Stimulated activated CD4-positive, alpha-beta T cell treated with anti-CD3 and anti-CD28 coated beads, Interleukin-1b, Interleukin-23, amount 100 ng/mL, for 1 hour (primary cell): ENCODE measurements at places on chromosomes 7 and 10.

GRCh38 chr7:15855525-15856109 is 169.1 kb upstream of the MEOX2 start:
- DNase-seq, result no peak

- DNase-seq, result no peak
These were observed 401.0 kb upstream of the NRP1 start for GRCh38 chr10:33735464-33735923.

DNA sequence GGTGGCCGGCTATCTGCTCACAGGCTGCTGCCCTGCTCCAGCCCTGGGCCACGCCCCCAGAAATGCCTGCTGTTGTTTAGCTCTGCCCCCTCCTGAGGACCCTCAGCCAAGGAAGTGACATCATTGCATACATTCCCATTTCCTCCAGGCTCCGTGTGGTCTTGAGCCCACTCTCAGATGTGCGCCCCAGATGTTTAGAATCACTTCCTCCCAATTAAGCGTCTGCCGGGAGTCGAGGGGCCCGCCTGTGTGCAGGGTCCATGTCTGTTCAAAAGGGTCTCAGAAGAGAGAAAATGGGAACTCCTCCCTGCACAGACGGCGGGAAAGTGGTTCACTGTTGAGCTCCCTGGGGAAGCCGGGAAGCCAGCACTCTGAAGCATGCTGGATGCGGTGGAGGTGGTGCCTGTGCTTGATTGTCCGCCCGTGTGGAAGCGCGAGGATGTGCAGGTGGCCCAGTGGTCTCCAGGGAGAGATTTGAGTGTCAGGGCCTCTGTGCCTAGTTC is 116.9 kb upstream of the PPIF start:
- DNase-seq, result no peak

GRCh38 chr7:46032942-46033341 is 111.9 kb upstream of the IGFBP3 start:
- DNase-seq, result no peak

- DNase-seq, result no peak
These were observed 18.7 kb upstream of the ATP6V0A4 start for GRCh38 chr7:138816650-138817049.

GRCh38 chr10:103651783-103652476 is 158.4 kb downstream of the NEURL1 start:
- no peak for DNase-seq

DNA sequence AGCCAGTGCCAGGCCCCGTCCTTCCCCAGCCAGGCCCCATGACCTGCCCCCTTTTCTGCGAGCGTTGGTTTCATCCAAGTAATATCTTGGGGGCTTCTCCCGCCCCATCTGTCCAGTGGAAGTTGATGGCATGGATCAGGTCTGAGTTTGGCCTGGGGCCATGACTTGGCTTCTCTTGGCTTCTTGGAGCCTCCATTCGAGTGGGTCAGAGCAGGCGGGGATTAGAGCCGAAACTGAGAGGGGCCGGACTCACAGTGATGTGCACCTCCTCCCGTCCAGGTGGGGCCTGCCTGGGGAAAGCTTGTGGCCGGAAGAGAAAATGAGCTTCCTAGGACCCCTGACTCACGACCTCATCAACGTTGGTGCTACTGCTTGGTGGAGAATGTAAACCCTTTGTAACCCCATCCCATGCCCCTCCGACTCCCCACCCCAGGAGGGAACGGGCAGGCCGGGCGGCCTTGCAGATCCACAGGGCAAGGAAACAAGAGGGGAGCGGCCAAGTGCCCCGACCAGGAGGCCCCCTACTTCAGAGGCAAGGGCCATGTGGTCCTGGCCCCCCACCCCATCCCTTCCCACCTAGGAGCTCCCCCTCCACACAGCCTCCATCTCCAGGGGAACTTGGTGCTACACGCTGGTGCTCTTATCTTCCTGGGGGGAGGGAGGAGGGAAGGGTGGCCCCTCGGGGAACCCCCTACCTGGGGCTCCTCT is 15.1 kb upstream of the LIMK1 start:
- DNase-seq, result no peak

- DNase-seq, result no peak
These were observed 536.1 kb downstream of the LRMDA start for GRCh38 chr10:75967491-75967890.

GRCh38 chr10:50929670-50930069 is 44.2 kb upstream of the A1CF start:
- no peak for DNase-seq

DNA sequence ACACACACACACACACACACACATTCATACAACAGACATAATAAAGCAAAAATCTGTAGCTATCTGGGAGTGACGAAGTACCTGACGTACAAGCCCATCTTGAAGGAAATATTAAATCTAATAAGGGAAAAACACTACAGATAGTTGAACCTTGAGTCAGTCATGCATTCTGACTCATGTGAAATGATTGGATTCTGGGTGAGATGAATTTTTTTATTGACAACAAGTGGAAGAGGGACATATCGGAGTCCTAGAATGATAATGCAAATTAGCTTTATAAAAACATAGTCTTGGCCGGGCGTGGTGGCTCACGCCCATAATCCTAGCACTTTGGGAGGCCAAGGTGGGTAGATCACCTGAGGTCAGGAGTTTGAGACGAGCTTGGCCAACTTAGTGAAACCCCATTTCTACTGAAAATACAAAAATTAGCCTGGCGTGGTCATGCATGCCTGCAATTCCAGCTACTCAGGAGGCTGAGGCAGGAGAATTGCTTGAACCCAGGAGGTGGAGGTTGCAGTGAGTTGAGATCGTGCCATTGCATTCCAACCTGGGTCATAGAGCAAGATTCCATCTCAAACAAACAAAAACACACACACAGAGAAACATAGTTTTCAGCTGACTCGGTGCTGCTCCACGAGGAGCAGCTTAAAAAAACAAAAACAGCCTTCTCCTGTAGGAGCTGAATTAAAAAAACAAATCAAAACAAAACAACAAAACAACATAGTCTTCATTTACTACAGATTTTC is 154.4 kb upstream of the MKLN1 start:
- DNase-seq, result no peak

- DNase-seq, result no peak
These were observed 293.9 kb downstream of the TNS3 start for GRCh38 chr7:47288060-47288459.

GRCh38 chr10:28282336-28282735 is 20.5 kb downstream of the MPP7 start:
- no peak for DNase-seq

DNA sequence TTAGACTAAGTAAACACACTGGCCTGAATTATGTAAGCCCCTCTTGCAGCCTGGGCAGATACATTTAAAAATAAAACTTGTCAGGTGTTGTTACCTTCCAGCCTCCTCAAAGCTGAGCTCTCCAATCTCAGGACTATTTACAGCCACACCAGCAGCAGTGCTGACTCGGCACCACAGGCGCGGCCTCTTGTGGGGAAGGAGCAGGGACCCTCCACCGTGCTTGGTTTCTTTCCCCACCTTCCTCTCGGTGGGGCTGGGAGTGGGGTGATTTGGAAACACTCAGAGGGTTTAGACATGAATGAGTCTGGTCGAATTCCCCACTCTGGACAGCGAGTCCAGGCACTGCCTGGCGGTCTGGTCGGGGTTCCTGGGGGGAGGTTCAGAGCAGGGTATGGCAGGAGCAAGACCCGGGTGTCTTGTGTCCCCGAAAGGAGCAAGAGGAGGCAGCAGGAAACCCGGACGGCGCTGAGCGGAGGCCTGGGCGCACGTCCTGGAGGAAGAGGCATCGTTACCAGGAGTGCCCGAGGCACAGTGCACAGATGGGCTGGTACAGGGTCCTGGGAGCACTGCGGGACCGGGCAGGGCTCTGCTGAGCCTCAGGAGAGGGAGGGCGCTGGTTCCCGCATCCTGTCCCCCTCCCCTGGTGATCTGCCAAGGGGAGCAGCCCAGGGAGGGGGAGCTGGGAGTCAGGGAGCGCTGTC is 29.2 kb upstream of the CFAP46 start:
- DNase-seq, result no peak

DNA sequence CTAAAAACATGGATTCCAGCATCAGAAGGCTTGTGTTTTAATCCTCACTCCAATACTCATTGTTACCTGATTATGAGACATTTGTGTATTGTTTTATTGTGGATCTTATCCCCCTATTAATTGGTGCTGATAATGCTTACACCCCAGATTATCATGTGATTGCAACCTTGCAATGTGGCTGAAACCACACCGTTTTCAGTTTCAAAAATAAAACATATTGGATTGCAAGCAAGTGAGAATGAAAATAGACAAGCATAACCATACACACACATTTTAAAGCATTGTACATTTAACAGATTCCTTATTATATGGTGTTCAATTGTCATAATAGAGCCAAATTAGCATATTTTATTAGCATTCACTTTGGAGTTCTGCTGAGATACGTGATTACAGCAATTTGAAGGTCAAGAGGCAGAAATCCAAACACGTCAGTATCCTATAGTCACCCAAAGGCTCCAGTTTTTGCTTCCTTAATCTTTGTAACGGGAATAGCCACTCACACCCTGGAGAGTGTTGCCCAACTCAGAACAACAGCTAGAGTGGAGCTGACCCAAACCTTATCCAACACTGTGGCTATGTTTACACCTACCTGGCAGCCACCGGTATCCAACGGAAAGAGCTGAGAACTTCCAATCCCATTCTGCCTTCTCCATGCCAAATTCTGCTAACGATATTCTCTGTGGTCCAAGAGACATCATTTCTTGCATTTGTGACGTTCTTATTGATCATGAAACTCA is 317.1 kb upstream of the KLF6 start:
- DNase-seq, result no peak

- DNase-seq, result no peak
These were observed 82.5 kb downstream of the AHR start for GRCh38 chr7:17380736-17381662.

GRCh38 chr10:13105184-13105583 is 5.2 kb downstream of the OPTN start:
- no peak for DNase-seq

DNA sequence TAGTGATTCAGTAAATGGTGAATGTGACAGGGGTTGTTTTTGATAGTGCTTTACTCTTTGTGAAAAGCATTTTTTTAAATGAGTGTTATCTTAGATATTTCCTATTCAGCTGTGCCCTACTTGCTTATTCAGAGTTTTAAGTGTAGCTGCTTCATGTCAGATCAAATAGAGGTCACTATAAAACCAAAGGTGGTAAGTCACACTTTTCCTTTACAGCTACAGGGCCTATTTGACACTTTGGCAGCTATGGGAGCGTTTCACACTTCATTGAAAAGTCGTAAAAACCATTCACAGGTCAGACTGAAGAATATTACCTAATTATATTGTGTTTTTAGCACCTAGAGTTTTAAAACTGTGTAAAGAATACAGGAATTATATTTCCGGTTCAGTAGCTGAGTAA is 67.3 kb downstream of the ANKIB1 start:
- DNase-seq, result no peak

GRCh38 chr7:54354436-54354835 is 187.7 kb upstream of the VSTM2A start:
- DNase-seq, result no peak

DNA sequence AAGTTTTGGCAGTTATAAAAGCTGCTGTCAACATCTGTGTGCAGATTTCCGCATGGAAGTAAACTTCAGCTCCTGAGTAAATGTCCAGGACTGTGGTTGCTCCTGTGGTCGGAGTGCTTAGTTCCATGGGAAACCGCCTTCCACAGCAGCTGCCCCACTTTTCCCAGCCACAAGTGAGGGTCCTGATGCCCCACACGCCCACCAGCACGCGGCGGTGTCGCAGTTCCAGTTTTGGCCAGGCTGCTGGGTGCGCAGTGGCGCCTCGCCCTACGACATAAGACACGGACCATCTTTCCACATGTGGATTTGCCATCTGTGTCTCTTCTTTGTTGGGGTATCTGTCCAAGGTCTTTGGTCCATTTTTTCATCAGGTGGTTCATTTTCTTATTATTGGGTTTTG is 167.1 kb downstream of the DIP2C start:
- no peak for DNase-seq

DNA sequence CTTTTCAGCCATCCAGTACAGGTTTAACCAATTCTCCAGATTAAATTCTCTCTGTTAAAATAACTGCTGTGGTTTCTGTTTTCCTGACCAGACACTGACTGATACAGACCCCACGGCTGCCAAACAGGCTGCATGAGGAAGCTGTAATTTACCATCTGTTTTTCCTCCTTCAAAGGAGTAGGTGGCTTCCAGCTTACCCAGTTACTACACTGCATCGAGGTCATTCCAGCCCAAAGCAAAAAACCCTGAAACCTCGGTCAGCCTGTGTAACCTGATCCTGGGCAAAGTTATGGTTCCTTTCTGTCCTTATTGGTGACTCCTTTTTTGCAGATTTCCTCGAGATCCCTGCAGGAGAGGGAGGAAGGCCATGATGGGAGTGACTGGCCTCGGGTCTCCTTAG is 27.9 kb upstream of the LOXL4 start:
- DNase-seq, result no peak

- no peak for DNase-seq
These were observed 7.1 kb downstream of the CCDC126 start for GRCh38 chr7:23604296-23604640.

DNA sequence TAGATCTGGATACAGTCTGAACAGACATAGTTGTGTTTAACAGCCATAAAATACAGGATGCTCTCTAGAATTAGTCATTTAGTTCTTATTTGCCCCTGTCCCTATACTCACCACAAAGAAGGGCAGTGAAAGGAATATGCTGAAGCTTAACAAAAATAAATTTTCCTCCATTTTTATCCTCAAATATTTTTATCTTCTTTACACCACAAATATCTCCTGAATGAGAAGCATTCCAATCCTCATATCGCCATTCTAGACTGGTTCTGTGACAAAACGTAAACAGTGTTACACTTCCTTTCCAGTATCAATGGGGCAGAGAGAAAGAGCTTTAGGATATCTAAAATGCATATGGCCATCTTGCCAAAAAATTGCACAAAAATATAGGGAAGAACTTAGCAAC is 1.6 kb downstream of the OR9A2 start:
- DNase-seq, result no peak

DNA sequence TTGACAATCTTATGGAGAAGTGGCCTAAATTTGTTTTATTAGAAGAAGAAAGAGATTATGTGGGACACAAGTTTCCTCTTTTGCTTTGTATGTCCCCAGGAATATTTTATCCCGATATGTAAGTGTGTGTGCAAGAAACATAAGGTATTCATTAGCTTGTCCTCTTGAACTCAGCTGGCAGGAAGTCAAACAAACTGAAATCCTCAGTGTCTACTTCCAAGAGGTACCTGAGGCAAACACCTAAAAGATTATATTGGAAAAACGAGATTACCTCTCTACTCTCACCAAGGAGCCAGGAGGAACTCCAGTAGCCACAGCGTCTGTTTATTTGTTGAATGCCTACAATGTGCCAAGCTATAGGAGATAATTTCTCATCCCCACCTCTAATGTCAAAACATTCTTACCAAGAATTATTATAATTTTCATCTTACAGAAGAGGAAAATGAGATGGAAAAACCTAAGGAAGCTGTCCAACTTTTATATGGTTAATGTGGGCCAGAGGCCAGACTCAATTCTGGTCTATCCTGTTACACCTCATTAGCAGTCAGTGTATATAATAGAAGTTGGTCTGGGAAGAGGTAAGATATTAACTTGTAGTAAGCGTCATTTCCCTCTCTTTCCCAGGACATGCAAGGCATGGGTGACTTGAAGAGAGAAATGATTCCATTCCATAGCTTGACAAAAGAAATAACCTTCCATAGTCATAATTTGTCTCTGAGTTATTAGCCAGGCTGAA is 692.7 kb downstream of the MAGI2 start:
- no peak for DNase-seq
